Left lobe of liver (tissue), 2 donors: ENCODE measurements at places on chromosomes 13 and 19.

- DNase-seq = no peak
Observed at GRCh38 chr13:47168618-47169017, 271.8 kb upstream of the HTR2A start.

DNA sequence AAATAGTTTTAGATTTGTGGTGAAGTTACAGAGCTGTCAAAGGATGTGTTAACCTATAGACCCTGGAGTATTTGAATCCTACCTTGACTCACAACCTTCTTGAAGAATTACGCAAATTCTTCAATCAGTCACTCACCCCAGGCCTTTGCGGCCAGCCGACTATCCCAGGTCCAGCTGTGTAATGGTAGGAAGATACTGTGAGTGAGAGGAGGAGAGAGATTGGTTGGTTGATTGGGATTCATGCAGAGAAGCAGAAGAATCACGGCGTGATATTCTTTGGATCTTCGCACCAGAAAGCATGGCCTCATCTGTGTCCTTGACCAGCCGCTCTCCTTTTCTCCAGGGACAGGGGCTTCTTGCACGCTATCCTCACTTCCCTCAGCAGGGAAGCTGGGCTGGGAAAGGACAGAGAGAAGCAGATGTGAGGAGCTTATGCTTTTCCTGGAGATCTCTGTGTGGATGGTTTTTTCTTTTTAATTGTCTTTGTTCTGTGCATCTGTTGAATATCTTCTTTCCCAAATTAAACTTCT is 249.1 kb downstream of the GGACT start:
- no peak for DNase-seq

DNA sequence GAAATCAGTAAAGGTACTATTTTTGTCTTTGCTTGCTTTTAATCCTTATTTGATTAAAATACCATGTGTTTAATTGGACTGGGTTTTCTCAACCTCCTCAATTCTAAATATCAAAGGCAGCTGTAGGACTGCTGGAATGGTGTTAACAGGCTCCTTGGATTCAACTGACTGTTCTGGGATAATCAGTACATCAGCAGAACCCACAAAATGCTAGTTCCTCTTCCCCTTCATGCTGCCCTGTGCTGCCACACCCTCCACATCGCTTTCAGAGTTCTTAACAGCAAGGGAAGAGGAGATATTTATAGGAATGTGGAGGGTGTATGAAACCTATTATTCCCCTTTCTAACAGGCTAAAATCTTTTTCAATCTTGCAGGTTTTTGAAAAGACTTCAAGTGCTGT is 82.4 kb downstream of the KCTD12 start:
- DNase-seq = no peak

- no peak for DNase-seq
Observed at GRCh38 chr19:34319230-34319585, 45.8 kb upstream of the GPI start.

DNA sequence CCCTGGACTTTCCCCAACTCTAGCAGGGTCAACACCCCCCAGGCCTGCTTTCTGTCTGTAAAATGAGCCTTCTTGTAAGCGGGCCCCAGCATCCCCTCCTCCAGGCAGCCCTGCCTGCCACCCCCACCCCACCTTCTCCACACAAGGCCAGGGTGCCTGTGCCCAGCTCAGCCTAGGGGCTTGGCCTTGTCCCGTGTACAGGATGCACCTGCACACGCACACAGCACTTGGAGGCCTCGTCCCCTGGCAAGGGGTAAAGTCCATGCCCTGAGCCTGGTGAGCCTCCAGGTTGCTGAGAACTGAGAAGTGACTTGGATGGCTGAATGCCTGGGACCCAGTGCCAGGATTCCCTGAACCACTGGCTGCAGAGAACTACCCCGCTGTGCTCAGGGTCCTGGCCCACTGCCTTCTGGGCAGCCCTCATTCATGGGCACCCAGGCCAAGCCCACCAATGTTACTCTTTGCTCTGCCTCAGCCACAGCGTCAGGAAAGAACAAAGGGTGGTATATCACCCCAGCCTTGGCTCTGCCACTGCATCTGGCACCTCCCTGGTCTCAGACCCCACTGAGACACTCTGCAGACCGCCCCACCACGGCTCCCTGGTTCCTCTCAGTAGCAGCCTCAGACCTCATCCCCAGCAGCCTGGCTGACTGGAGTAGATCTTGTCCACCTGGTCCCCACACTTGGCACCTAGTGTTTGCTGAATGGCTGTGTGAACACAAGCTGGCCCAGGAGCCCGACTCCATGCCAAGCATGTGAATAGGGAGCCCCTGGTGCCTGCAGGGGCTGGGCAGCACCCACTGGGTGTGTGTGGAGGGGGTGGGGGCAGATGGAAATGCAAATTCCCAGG is 1.8 kb upstream of the TM6SF2 start:
- peak; percentile 93 for DNase-seq

GRCh38 chr13:100338275-100338674 is 249.4 kb downstream of the PCCA start:
- DNase-seq = no peak

DNA sequence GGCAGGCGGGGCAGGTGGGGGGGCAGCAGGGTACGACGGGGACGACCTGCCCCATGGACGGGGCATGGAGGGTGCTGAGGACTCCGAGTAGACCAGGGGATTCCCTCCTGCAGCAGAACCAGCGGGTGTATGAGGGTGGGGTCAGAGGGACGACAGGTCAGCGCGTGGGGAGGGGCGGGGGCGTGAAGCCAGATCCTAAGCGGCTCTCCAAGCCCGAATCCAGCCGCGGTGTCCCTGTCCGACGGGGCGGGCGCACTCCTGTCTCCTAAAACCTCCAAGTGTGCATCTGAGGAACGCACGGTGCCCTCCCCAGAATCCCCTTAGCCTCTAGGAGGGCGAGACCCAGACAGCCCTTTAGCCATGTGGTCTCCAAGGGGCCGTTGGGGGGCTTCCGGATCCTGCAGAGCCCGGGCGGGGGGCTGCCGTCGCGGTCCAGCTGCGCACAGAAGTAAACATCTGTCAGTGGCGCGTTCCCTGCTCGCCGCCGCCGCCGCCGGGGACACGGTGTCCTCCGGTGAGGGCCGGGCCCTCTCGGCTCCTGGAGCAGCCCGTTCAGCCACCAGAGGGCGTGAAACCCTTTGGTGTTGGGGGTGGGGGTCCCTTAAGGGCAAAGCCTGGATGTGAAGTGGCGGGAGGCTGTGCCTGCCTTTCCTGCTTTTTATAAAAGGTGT is 730 bp downstream of the NRTN start:
- DNase-seq = peak; percentile 77

- peak; percentile 96 for DNase-seq
Observed at GRCh38 chr19:39539518-39540332, at the start of gene EID2. Gene EID2 (minus strand): TSS chr19:39540161. CDS start chr19:39540079, 82 bp downstream.

DNA sequence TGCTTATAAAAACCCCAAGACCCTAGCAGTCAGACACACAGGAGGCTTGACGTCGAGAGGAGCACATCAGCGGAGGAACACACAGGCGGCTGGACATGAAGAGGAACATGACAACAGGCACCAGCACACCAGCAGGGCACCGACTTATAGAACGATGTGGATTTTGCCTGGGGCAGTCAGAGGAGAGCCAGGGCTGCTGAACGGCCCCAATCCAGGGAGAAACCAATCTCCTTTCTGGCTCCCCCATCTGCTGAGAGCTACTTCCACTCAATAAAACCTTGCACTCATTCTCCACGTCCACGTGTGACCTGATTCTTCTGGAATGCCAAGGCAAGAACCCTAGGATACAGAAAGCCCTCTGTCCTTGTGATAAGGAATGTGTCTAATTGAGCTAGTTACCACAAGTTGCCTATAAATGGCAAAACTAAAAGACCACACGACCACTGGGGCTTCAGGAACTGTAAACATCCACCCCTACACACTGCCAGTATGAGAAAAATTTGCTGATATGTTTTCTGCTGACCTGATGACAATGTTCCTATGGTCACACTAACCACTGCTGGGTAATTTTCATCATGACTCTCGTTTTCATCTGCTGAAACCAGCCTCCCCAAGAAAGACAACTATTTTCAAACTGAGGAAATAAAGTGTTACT is 35.8 kb upstream of the CEACAM21 start:
- DNase-seq = no peak

GRCh38 chr13:97946951-97947588 is 6.4 kb upstream of the IPO5 start:
- no peak for DNase-seq

GRCh38 chr13:99124794-99125316 is 75.8 kb upstream of the UBAC2 start:
- no peak for DNase-seq

- DNase-seq = no peak
Observed at GRCh38 chr19:53808710-53809125, 15.4 kb downstream of the NLRP12 start.

DNA sequence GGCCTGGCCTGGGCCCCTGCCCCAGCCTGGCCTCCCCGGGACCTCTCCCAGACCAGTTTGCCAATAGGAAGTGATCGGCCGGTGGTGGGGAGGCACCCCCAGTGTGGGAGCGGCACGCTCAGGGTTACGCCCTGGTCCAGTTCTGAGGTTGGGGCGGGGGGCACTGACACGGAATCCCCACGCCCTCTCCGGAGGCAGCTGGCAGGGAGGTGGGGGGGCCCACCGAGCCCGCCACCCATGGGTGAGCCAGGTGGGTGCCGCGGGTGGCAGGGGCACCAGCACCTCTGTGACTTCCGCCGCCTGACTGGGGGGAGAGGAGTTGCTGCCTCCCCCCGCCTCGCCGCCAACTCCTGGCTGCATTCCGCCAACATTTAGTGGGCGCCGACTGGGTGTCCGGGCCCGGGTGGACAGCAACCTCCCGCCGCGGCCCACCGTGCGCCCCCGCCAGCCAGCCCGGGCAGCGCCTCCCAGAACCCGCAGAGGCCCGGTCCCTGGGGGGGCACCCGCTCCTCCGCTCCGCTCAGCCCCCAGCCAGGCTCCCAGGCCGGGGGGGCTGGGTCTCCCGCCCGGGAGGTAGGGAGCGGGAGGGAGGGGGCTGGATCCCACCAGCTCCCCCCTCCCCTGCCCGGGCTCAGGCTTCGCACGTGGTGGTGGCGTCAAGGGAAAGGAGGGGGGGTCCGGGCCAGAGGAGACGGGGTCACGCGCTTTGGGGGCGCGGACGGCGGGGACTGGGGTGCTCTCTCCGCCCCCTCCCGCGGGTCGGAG is 2.0 kb downstream of the ZBTB7A start:
- DNase-seq = peak; percentile 67

GRCh38 chr19:44943801-44944249 is 1.8 kb downstream of the APOC4 start:
- DNase-seq = peak; percentile 91

DNA sequence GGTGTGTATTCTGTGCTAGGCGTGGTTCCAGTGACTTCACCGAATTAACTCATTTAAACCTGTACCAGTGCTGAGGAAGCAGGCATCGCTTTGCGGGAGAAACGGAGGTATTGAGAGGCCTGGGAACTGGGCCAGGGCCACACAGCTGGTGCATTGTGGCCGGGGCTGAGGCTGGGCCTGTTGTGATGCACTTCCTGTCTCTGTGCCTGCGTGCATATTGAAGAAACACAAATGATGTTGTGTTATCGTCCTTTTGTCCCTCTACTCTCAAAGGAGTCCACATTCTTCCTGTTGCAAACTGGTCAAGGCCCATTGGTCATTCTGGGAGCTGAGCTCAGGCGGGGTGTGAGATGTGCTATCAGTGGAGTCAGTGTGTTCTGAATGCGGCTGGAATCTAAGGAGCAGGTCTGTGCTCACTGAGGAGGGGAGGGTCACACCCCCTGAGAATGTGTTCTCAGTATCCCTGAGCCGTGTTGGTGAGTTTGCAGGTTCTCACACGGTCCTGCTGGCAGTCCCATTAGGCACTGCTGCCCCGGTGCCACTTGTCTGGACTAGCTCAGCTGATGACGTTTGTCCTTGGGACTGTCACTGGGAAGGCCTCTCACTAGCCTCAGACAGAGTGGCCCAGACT is 62.1 kb downstream of the ARHGEF7 start:
- DNase-seq = no peak

- DNase-seq = no peak
Observed at GRCh38 chr19:29967623-29968022, 25.6 kb downstream of the URI1 start.

DNA sequence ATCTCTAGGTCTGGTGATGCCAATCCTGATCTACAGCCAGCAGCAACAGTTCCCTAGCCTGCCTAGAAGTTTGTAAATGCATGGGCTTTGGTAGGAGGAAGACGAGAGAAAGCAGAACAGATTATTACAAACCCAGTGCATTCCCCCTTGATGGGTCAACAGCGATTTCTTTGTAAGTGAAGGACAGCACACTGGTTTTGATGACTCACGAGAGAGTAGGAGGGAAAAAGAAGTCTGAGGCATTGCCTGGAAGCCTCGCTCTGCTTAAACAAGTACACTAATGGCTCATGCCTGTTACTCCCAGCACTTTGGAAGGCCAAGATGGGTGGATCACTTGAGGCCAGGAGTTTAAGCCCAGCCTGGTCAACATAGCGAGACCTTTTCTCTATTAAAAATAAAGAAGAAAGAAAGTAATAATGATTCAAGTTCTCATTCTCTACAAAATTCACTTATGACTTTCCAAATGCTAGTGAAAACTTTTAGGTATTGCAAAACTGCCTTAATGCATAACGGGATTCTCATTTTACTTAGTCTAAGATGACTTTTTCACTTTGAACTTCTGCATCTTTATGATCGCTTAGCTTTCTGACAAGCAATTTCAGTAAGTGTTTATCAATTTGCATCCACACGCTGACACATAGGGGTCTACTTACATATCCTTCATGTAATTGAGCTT is 47.7 kb upstream of the USPL1 start:
- DNase-seq = no peak

- no peak for DNase-seq
Observed at GRCh38 chr13:59495299-59495698, 668.4 kb downstream of the DIAPH3 start.

GRCh38 chr13:98050041-98050466 is 92.8 kb upstream of the FARP1 start:
- no peak for DNase-seq

GRCh38 chr13:93318534-93319254 is 92.1 kb downstream of the GPC6 start:
- DNase-seq = no peak

- no peak for DNase-seq
Observed at GRCh38 chr13:102935896-102936321, 90.1 kb downstream of the ERCC5 start.

DNA sequence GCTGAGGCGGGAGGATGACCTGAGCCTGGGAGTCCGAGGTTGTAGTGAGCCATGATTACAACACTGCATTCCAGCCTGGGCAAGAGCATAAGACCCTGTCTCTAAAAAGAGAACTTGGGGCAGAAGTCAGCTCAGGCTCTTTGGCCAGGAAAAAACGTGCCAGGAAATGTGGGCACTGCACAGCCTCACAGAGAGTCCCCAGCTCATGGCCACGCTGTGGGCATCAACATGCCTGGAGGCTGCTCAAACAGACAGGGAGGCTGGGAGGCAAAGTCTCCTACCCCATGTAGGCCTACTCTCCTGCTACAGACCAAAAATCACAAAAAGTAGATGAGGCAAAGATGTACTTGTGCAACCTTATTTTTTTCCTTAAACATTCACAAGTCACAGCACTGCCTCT is 49.4 kb downstream of the PEPD start:
- peak; percentile 18 for DNase-seq

GRCh38 chr13:66803013-66803807 is 426.9 kb downstream of the PCDH9 start:
- DNase-seq = no peak

GRCh38 chr19:6693681-6694080 is 23.7 kb upstream of the TNFSF14 start:
- DNase-seq = no peak
